Right ventricle myocardium superior (tissue), 1 donor: ENCODE measurements at places on chromosomes 12 and 14.
A peak's percentile ranks its signal among the peaks of the same experiment; 100 is the strongest.

- no peak for DNase-seq
Observed at GRCh38 chr12:73083736-73084135, 811.6 kb downstream of the TRHDE start.

DNA sequence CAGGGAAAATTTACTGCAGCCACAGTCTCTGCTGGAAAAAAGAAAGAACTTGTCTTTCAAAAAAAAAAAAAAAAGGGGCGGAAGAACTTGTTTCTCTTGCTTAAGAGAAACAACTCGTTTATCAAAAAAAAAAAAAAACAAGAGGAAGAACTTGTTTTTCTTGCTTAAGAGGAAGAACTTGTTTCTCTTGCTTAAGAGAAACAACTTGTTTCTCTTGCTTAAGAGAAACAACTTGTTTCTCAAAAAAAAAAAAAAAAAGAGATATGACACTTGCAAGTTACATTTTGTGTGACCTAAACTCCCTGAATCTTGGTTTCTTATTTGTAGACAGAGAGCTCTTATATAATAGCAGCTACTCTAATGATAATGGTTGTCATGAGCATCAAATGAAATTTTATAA, 44.7 kb upstream of the USP15 start:
- DNase-seq: no peak

DNA sequence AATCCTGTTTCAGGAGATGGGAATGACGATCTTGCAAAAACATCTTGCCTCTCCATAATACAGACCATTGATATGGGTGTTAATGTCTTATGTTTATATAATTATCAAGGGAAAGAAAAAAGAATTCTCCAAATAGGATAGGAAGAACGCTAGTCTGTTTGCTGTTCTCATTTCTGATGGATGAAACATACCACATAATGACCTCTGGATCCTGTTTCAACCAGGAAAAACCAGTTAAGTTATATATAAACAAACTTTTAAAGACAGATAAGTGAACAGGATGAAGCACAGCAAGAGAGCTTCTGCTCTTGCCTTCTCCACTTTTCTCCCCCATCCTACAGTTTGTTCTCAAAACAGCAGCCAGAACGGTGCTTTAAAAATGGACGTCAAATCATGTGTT, 27.8 kb downstream of the COQ6 start:
- no peak for DNase-seq

DNA sequence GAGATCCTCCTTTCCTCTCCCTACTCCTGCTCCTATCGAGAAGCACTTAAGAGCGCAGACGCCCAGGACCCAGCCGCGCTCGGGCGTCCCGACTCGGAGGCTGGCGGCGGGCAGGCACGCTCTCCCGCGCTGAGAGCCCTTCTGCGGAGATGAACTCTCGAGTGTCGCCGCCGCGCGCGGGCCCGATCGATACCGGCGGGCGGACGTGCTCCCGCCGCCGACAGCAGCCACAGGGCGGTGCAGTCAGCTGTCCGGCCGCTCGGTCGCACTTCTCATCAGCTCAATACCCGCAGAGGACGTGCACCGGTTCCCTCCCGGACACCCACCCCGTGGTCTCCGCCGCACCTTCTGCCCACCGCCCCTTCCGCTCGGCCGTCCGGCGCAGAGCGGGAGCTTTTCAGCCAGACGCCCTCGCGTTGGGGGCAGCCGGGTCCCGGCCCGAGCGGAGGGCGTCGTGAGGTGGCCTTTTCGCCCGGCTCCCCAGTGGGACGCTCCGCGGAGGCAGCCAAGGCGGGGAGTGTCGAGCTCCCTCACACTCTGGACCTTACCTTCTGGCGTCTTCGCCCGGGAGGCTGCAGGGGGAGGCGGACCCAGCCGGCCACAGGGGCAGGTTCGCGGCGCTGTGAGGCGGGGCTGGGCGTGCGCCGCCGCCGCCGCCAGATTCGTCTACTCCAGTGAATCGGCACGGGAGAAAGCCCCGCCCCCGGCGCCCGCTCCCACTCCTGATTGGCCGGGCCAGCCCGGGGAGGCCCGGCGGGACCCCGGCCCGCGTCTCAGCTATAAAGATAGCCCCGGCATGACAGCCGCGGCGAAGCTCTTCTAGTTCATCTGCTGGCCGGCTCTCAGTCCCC, at the start of gene INSM2:
TSS of gene INSM2 (plus strand) at position 808 of the 851 bp plus-strand sequence. CDS start 89 bp downstream, outside the sequence.
- peak; percentile 72 for DNase-seq

- DNase-seq: no peak
Observed at GRCh38 chr12:116320791-116321217, 43.3 kb upstream of the MED13L start.

- no peak for DNase-seq
Observed at GRCh38 chr14:94462763-94463572, 10.4 kb upstream of the SERPINA11 start.

DNA sequence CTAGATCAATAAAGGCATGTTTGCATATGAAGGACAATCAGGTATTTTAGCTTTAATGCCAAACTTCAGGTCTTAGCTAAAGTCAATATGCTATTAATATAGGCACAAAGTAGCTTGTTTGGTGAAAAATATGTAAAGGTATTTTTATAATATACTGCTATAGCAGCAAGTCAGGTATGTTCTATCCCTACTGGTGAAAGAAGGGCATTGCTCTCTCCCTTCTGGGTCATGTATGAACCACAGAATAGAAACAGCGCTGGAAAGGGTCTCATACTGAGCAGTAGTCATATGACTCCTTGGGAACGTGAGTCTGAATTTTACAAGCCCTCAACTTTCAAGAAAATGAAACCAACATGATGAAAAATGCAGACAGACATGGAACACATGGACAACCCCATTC, 314.6 kb downstream of the GRIN2B start:
- no peak for DNase-seq

DNA sequence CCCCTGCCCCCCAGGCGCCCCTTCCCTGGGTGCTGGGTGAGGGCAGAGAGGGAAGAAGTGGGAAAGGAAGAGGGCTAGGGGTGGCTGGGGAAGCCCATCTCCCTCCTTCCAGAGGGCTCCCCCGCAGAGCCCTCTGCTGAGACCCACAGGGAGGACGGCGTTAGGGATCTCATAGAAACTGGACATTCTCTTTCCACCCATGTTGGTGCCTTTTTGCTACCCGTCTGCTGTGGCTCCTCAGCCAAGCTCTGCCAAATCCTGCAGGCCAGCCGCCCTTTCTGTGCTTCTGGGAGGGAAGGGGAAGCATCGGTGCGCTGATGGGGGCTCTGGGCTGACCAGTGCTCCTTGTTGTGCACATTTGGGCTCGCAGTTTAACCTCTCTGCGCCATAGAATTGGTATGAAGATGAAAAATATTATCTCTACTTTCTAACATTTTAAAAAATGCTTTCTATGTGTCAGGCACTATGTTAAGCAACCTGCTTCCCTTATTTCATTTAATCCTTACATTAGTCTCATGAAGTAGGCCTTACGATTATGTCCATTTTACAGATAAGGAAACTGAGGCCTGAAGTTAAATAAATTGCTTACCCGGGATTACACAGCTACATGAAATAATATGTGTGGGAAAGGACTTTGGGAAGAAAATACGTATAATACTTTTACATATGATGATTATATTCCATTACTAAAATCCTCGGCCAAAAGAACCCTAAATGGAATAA, 981 bp downstream of the SLC48A1 start:
- no peak for DNase-seq

GRCh38 chr12:91074154-91074709, 16.4 kb upstream of the KERA start:
- peak; percentile 22 for DNase-seq

GRCh38 chr12:27083861-27084394, 1.6 kb upstream of the C12orf71 start:
- no peak for DNase-seq

DNA sequence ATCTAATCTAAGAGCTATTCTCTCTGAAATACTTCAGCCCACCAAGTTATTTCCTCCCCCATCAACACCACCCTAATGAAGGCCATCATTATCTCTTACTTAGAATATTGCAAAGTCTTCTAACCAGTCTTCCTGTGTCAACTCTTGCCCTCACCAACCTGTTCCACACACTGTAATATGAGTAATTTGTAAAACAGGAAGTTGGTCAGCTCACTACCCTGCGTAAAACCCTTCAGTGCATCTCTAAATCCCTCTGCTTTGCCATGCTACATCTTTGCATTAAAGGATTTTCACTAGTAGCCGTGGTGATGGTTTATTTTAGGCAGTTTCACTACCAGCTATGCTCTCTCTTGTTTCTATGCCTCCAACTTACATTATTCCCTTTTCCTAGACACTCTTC, 70.0 kb downstream of the KIF21A start:
- no peak for DNase-seq

GRCh38 chr12:93749515-93749914, 72.3 kb downstream of the CRADD start:
- no peak for DNase-seq

DNA sequence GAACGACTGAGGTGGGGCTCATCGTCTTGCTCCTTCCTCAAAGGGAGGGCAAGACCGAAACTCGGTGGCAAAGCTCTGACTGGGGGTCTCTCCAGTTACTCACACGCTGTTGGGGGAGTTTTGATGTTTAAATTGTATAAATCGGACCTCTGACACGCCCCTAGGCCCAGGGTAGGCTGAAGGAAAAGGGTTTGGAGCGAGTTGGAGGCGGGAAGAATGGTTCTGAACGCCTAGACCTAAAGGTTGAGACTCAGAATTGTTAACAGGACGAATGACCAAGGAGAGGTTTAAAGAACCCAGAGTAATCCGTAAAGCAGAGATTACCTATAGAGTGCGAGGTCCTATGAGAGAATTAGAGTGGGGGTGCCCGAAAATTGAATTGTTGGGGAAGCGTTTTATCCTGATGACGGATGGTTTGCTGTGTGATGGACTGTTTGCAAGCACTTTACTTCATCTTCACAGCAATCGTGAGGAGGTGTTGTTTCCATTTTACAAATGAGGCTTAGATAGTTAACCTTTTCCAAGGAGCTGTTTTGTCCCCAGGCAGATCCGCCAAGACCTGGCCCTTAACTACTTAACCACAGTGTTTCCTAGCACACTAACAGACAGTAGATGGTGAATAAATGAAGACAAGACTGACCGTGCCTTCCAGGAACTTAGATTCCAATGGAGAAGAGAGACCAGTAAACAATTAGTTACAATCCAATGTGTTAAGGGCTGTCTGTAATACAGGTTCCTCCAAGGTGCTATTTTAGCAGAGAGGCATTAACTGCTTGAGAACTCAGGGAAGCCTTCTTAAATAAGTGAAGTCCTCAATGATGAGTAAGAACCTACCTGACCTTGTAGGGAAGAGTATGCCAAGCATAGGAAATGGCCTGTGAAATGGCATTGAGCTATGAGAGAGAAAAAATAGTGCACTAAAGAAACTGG, 929 bp upstream of the UBE2N start:
- no peak for DNase-seq

DNA sequence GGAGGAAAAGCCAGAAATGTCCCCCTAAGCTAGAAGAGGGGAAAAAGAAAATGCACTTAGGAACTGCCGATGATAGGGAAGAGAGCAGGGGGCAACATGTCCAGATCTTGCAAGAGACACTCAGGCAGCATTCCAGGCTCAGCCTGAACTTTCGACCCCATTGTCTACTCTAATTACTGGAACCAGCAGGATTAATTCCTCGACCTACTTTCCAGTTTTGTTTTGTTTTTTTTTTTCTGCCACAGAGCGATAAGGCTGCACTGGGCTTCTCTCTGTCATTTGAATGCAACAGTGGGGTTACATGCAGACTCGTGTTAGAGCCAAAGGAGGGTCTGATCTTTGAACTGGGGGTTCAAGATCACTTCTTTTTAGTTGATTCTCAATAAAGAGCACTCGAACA, 68.7 kb upstream of the MED13L start:
- no peak for DNase-seq

DNA sequence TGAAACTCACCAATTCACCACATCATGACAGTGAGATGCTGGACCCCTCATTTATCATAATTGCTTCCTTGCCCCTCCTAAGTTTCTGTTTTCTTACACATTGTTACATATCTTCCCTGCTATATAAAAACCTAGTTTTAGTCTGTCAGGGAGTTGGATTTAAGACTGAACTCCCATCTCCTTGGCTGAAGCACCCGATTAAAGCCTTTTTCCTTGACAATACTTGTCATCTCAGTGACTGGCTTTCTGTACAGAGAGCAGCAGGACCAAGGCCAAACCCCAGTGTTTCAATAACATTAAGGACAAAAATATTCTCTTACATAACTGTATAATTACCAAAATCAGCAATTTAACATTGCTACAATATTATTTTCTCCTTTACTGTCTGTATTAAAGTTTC, 928.4 kb downstream of the TMTC2 start:
- no peak for DNase-seq

- no peak for DNase-seq
Observed at GRCh38 chr14:95885278-95885677, 8.6 kb downstream of the TUNAR start.

DNA sequence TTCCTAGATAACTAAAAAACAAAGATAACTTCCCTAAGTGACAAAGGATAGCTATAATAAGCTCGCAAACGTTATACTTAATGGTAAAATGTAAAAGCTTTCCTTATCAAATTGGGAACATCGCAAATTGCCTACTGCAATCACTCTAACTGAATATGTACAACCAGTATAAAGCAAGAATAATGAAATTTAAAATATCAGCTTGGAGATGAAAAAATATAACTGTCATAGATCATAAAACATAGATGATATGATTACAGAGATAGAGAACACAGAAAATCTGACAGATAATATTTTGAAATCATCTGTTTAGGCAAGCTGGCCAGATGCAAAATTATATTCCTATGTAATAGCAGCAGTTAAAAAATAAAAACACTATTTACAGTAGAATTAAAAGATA, 64.0 kb downstream of the BCAT1 start:
- DNase-seq: no peak
